Eye (tissue), 1 donor: ENCODE measurements at places on chromosomes 5 and 9.

DNA sequence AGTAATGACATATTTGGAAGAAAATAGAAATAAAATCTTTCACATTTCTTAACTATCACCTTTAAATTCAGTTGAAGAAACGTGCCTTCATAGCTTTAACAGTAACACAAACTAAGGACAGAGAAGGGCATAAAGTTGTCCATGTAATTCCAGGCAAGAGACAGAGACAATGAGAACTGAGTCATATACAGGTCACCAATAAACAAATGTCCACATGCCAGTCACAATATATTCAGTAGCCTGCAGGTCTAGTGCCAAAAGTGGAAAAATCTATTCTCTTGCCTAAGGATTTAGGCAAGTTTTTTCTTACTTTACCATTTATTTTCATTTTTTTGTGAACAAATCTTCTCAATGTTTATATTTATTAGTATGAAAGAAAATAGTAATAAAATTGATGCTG lies 1711.5 kb upstream of the NUDT12 start:
- no peak for DNase-seq

- DNase-seq: peak; percentile 72
Observed at GRCh38 chr9:72315510-72316311, 49.3 kb downstream of the ZFAND5 start.

DNA sequence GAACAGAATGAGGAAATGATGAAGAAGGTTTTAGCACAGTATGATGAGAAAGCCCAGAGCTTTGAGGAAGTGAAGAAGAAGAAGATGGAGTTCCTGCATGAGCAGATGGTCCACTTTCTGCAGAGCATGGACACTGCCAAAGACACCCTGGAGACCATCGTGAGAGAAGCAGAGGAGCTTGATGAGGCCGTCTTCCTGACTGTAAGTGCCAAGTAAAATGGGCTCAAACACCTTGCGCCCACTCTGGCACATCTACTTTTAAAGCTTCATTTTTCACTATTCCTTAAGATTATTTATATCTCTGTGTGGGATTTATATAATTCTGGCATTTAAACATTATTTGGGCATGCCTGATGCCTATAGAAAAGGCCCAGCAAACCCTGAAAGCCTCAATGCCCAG lies 55.6 kb downstream of the CMYA5 start:
- DNase-seq: no peak

GRCh38 chr5:170307575-170308465 lies 10.2 kb upstream of the LCP2 start:
- DNase-seq: peak; percentile 12

DNA sequence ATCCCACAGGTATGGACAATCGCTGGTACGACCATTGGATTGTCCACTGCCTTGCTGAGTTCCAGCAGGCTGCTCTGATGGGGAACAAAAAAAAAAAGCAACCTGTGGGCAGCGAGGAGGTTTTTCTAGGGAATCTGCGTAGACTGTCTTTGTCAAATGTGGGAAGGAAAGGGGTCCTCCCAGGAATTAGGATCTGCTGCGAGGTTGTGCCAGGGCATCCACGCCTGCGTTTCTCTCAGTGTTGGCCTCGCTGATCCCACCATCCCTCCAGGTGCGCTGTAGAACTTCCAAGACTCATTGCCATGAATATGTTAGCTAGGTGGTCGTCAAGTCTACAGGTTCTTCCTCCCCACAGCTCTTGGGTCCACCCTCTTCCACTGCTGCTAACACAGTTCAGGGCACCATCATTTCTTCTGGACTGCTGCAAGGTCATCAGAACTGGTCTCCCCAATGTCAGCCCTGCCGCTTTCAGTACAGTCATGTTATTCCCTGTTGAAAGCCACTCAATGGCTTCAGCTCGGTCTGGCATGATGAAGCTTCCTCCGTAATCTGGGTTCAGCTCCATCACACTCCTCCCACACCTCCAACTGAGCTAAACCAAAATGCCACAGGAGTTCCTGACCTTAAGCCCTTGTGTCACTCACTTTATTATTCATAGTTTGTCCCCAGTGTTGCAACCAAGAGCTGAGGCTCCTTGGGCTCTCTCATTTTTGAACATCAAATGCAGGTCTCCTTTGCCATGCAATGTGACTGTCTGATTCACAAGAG lies 79.5 kb upstream of the DMRT1 start:
- no peak for DNase-seq

DNA sequence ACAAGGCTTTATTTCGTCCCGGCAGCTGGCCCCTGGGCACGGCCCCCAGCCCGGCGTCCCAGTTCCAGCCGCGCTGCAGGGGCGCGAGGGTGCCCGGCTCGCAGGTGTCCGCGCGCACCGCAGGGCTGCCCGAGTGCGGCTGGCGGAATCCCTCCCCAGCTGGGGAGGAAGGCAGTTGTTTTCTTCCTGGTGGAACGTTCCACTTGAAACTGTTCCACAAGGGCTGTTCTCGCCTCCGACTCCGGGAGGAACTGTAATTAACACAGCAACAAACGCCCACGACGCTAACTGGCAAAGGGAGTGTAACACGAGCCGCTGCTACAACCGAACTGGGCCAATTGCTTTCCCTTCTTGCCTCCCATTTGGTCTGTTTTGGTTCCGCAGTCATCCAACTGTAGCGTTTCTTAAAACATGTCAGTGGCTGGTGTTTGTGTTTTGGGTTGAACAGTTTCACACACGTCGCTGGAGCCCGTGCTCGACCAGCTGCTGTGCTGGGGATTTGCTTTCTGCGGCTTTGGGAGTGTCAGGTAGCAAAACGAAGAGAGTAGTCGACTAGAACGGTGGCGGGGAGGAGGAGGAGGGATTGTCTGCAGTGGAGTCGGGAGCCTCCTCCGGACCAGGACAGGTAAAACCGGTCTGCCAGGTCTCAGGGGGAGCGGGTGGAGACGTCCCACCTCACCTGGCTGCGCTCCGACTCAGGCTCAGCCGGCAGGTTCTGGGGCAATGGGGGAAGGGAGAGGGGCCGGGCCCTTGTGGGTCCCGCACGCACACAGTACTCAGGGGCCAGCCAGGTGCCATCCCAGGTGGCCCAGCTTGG lies 131.6 kb upstream of the NIPBL start:
- DNase-seq: peak; percentile 88

DNA sequence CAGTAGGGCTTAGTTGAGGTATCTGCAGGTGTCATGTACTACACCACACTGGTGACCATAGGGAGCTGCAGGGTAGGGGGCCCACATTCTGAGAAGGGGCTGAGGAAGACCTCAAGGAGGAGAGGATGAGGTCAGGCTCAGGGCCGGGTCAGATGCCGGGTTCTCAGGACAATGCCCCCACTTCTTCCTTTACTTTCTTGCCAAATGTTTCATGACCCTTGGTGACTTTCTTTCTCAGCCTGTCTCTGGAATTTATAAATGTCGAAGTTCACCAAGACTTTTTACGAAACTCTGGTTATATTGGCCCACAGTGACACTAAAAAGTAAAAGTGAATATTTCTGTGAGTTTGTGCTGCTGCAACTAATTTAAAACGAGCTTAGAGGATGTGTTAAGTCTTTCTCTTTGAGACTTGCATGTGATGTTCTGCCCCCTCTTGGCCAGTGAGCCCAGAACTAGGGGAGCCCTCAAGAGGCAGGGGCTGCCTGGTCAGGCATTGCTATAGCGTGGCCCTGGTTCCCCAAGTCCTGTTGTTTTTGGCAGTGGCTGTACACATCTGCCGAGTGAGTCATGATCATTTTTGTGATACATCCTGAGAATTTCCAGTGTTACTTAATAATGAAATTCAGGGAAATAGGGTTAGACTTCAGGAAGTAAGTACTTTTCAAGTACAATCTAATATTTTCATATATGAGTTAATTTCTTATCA lies 11.2 kb downstream of the ACO1 start:
- peak; percentile 13 for DNase-seq

DNA sequence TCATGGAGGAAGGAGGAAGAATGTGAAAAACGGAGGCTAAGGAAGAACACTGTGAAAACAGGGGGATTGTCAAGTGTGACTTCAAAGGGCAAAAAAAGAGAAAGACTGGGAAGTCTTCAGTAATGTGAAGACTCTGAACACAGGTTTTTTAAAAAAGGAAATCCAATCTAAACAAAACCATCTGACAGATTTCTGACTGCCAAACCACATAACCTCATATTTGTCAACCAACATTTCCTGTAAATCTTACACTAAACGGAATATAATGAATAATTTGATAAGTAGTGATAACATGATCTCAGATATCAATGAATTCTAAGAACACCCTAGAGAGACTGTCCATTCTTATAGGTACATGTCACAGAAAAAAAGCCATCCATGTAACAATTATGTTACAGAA lies 124.7 kb downstream of the FBN2 start:
- peak; percentile 20 for DNase-seq

DNA sequence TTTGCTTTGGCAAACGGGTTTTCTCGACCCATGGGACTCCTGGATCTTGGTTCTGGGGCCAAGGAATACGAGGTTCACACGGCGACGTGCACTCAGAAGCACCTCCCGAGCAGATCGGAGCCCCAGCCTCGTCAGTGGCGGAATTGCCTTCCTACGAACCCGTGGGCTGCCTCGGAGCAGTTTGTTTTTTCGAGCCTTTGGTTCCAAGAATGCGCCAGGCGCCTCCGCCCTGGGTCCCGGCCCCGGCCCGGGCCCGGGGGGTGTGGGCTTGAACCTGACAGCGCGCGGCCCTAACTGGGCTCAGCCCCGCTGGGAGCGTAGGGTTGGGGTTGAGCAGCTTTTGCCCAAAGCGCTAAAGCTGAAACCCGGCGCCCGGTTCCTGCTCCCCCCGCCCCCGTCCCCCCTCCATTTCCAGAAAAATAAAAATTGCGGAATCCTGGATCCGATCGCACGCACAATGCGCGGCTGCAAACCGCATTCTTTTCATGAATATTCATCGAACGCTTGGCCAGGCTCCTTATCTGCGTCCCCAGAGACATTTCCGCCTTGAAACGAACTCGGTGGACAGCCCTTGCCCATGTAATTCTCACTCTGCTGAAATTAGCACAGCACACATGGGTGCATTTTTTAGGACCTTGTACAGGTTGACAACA lies 1.0 kb downstream of the BASP1 start:
- DNase-seq: peak; percentile 82

- DNase-seq: no peak
Observed at GRCh38 chr9:27542508-27542907, 12.9 kb upstream of the MOB3B start.

DNA sequence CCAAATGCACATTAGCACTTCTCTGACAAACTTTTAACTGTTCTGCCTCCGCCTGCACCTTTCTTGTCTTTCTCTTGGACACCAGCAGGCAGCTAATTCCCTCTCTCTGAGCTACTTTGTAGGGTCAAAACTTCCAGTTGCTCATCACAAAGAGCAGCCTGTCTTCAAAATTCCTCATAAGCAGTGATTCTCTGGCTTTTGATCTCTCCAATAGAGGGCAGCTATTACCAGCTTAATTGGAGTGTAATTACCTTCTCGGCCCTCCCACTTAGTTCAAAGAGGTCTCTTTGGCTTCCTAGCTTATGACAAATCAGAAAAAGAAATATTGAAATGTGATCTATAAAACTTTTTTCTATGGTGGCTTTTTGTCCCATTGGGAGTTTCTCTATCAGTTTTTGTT lies 43.6 kb upstream of the RAD23B start:
- DNase-seq: peak; percentile 66

- DNase-seq: no peak
Observed at GRCh38 chr5:178818094-178818493, 41.7 kb upstream of the ZNF354B start.

DNA sequence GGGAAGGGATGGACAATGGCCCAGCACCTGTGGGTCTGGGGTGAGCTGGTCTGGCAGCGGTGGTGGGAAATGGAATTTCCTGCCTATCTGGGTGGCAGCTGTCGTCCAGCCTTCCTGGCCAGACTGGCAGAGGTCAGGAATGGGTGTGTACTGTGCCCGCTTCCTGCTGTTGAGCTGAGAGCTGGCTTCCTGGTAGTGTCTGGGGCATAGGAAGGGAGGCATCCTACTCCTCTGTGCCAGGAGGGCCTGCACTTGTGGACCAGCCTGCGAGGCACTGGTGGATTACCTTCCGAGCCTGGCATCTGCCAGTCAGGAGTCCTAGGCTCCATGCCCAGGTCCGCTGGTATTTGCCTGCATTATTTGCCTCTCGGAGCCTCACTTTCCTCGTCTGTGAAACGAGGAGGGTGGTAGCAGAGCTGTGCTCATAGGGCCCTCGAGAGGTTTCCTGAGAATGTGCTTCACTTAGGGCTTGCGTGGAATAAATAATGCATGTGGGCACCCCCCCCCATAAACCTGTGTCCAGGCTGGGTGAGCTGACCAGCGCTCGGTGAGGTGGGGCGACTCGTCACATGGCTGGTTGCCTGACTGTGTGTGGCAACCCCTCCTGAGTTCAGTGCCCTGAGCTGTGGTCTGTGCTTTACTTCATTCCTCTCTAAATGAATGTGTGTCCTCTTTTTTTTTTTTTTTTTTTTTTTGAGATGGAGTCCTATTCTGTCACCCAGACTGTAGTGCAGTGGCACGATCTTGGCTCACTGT lies 47.7 kb downstream of the HMCN2 start:
- no peak for DNase-seq

DNA sequence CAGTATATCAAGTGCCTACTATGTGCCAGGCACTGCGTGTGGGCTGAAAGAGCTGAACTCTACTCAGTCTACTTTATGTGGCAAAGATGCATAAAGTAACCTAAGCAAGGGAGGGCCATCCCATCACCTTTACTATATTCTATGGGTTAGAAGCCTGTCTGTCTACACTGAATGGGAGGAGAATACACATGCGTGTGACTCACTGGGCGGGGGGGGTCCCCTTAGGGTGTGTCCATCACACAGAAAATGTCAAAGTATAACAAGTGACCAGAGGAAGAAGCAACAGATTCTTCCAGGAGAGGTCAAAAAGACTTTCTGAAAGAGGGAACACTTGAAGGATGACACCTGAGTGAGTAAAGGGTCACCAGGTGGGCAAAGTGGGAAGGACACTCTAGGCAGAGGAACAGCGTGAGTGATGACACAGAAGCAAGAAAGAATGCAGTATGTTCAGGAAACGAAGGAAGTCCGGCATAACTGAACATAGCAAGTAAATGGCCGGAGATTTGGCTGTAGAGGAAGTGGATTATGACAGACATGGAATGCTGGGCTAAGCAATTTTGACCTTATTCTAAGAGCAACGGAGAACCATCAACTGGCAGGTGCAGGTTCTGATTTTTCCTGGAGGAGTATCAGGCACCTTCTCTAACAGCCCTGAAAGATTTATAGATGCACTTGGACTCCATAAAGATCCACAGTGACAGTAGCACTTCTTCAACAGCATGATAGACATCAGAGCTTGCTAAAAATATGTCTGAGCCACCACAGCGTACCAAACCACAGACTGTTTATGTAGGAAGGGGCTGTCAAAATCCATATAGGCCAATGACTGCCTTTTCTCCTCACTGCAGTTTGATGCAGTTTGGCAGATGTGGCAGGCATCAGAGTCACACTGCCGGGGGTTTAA lies 8.0 kb upstream of the WHRN start:
- no peak for DNase-seq

- no peak for DNase-seq
Observed at GRCh38 chr5:160628619-160628968, 206.9 kb downstream of the PTTG1 start.

- DNase-seq: no peak
Observed at GRCh38 chr9:129148463-129149204, 29.4 kb downstream of the IER5L start.

- peak; percentile 23 for DNase-seq
Observed at GRCh38 chr5:108942701-108943100, 195.0 kb downstream of the FER start.

GRCh38 chr5:166166071-166166470 lies 2125.4 kb upstream of the WWC1 start:
- peak; percentile 63 for DNase-seq
